ENCODE measurements at places on chromosomes 7 and 10. TPM values are rescaled to one million over a fixed set of nuclear protein-coding genes. Genes with fewer than 3 reads are reported as not detected.
A peak's percentile ranks its signal among the peaks of the same experiment; 100 is the strongest.

DNA sequence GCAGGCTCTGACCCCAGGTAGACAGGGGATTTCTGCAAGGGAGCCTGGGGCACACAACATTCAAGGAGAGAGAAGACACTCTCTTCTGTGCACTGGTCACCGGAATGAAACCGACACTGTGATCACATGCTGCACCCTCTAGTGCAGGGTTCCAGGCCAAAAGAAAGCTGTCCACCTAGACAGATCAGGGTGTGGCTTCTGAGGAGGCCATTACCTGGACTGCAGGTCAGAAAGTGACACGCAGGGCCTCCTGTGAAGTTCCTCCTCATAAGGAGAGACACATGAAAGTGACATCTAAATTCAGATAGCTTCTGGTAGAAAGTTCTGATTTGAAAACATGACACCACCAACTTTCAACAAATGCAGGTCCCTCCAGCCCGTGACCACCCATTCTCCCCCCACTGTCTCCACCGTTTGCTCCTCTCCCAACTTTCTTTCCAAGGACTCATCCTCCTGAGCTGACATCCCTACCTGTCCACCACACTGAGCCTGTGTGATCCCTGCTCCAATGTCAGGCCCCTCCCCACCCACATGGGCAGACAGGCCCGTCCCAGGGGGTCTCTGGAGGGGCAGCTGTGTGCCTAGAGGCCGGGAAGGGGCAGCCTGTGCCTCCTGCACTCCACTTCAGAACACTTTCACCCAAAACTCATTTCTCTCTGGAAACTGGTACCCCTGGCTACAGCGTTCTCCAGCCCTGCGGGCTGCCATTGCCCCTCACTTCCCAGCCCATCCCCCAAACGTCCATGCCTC, 198.0 kb downstream of the TNS3 start:
- no peak overlapping the region for H3K27ac ChIP-seq
- no peaks in the 10 kb centered on the region for H3K27me3 ChIP-seq
- no peak for DNase-seq
- peaks cover 15% of the 10 kb centered on the region for H3K4me1 ChIP-seq

- H3K27ac ChIP-seq = no peak overlapping the region
- no peak overlapping the region for H3K4me3 ChIP-seq
- DNase-seq = no peak
Measured at GRCh38 chr7:78175330-78176100, 376.9 kb downstream of the PHTF2 start.

GRCh38 chr7:14398526-14398925, 409.1 kb upstream of the ETV1 start:
- H3K27me3 ChIP-seq = no peaks in the 10 kb centered on the region
- DNase-seq = no peak

The NAT16 gene
- not detected for total RNA-seq

- no peaks in the 10 kb centered on the region for H3K36me3 ChIP-seq
- H3K4me1 ChIP-seq = peaks cover 18% of the 10 kb centered on the region
- DNase-seq = no peak
- H3K4me3 ChIP-seq = peak overlapping the region; percentile 86
Measured at GRCh38 chr10:97684866-97685394, 2.1 kb downstream of the AVPI1 start.

GRCh38 chr10:96646751-96647166, 59.9 kb upstream of the TM9SF3 start:
- no peaks in the 10 kb centered on the region for H3K36me3 ChIP-seq
- H3K4me1 ChIP-seq = no peaks in the 10 kb centered on the region
- no peak overlapping the region for H3K4me3 ChIP-seq
- H3K27ac ChIP-seq = no peak overlapping the region

- no peak for DNase-seq
- no peaks in the 10 kb centered on the region for H3K36me3 ChIP-seq
- no peaks in the 10 kb centered on the region for H3K4me1 ChIP-seq
- H3K27ac ChIP-seq = no peak overlapping the region
- H3K27me3 ChIP-seq = no peaks in the 10 kb centered on the region
- no peak overlapping the region for H3K4me3 ChIP-seq
Measured at GRCh38 chr7:44811093-44811492, 14.6 kb downstream of the PPIA start.

DNA sequence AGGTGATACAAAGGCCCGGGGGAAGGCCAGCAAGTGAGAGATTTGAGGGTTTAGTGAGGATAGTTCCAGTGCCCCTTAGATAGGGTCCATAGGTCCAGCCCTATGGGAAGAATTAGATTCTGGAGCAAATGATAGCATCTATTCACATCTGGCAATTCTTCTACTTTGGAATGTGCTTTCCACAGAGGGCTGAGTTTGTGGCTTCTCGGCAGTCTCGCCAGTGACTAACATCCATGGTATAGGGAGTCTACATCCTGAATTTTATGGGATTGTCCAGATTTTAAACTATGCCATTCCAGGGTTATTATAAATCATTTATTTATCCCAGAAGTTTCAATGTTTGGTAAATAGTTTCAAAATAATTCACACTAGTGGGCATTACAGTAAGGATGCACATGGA, 207.3 kb upstream of the ADO start:
- H3K36me3 ChIP-seq = no peaks in the 10 kb centered on the region
- no peaks in the 10 kb centered on the region for H3K4me1 ChIP-seq
- no peak overlapping the region for H3K27ac ChIP-seq
- no peaks in the 10 kb centered on the region for H3K27me3 ChIP-seq
- H3K4me3 ChIP-seq = no peak overlapping the region

DNA sequence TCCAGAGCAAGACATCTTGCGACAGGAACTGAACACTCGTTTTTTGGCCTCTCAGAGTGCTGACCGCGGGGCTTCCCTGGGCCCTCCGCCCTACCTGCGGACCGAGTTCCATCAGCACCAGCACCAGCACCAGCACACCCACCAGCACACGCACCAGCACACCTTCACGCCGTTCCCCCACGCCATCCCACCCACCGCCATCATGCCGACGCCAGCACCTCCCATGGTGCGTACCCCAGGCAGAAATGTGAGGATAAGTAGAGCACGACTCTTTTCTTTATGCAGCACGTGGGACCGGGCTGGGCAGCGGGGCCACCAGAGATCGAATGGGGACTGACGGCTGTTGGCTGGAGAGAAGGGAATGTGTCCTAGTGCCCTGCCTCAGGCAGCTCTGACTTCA, 365.8 kb upstream of the GALNT17 start:
- no peak for DNase-seq
- peaks cover 3% of the 10 kb centered on the region for H3K4me1 ChIP-seq
- no peak overlapping the region for H3K27ac ChIP-seq
- no peaks in the 10 kb centered on the region for H3K27me3 ChIP-seq

GRCh38 chr7:94239661-94240234, 154.9 kb upstream of the COL1A2 start:
- no peaks in the 10 kb centered on the region for H3K27me3 ChIP-seq
- no peak for DNase-seq
- no peak overlapping the region for H3K4me3 ChIP-seq
- H3K27ac ChIP-seq = no peak overlapping the region
- H3K36me3 ChIP-seq = no peaks in the 10 kb centered on the region

The SLC18A3 gene
- total RNA-seq = not detected

The GJD4 gene
- not detected for total RNA-seq

DNA sequence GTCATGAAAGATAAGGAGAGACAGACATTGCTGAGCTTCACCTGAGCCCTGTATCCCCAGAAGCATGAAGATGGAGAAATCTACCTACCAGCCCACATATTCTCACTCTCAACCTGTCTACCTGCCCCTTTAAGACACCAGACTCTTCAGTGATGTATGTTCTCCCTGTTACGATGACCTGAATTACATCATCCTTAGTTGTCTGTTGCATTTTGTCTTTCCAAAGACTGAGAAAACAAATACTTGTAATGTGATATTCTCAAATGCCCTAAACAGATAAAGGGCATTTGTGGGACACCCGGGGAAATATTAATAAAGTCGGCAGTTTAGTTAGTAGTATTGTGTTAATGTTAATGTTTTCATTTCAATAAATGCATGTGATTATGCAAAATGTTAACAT, 305.8 kb upstream of the IGFBP3 start:
- no peaks in the 10 kb centered on the region for H3K27me3 ChIP-seq
- no peaks in the 10 kb centered on the region for H3K36me3 ChIP-seq
- H3K4me1 ChIP-seq = no peaks in the 10 kb centered on the region
- no peak for DNase-seq
- no peak overlapping the region for H3K27ac ChIP-seq

- H3K4me3 ChIP-seq = no peak overlapping the region
- no peak overlapping the region for H3K27ac ChIP-seq
- no peak for DNase-seq
- no peaks in the 10 kb centered on the region for H3K4me1 ChIP-seq
- no peaks in the 10 kb centered on the region for H3K36me3 ChIP-seq
Measured at GRCh38 chr7:153524070-153524601, 528.1 kb upstream of the DPP6 start.

DNA sequence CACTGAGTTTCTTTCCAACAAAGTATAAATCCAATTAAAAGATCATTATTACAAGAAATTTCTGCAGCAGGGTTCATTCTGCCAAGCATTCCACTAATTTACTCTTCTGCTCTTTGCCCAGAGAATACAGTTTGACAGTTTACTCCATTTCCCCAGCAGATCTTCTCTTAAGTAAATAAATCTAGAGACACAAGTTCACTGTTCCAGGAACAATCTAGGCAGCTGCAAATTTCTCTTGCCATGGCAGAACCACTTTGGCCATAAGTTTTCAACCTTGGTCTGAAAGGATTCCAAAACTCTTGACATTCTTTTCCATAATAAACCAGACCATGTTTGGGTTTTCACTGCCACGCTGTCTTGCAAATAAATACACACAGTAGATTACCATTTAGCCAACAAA, 11.5 kb downstream of the RGS10 start:
- no peaks in the 10 kb centered on the region for H3K36me3 ChIP-seq
- DNase-seq = no peak
- H3K4me1 ChIP-seq = peaks cover 5% of the 10 kb centered on the region
- H3K4me3 ChIP-seq = no peak overlapping the region
- H3K27ac ChIP-seq = no peak overlapping the region

DNA sequence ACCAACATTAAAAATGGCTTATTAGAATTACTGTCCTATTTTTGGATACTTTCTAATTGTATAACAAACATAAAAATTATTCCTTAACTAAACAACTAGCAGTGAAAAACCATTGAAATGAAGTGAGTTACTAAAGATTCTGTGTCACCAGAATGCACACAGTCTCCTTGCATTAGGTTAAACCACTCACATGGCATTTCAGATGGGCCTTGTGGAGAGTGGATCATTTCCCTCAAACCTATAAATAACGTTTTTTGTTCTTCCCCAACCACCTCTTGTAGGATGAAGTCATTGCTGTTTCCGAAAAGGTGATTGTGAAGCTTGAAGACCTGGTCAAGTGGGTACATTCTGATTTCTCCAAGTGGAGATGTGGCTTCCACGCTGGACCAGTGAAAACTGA, 38.4 kb downstream of the ARID5B start:
- no peak overlapping the region for H3K4me3 ChIP-seq
- peak overlapping the region; percentile 11 for H3K27ac ChIP-seq
- H3K27me3 ChIP-seq = no peaks in the 10 kb centered on the region
- no peak for DNase-seq

- no peak overlapping the region for H3K4me3 ChIP-seq
- H3K36me3 ChIP-seq = no peaks in the 10 kb centered on the region
- no peak overlapping the region for H3K27ac ChIP-seq
- DNase-seq = no peak
- no peaks in the 10 kb centered on the region for H3K4me1 ChIP-seq
Measured at GRCh38 chr7:48390388-48391327, 219.4 kb downstream of the ABCA13 start.

- no peaks in the 10 kb centered on the region for H3K4me1 ChIP-seq
- no peaks in the 10 kb centered on the region for H3K36me3 ChIP-seq
- peak; percentile 71 for DNase-seq
- H3K27ac ChIP-seq = no peak overlapping the region
- H3K4me3 ChIP-seq = no peak overlapping the region
- H3K27me3 ChIP-seq = no peaks in the 10 kb centered on the region
Measured at GRCh38 chr10:91551856-91552255, 81.0 kb downstream of the PPP1R3C start.

- H3K4me1 ChIP-seq = peaks cover 8% of the 10 kb centered on the region
- no peaks in the 10 kb centered on the region for H3K36me3 ChIP-seq
- H3K4me3 ChIP-seq = no peak overlapping the region
- no peak overlapping the region for H3K27ac ChIP-seq
Measured at GRCh38 chr10:70364772-70365091, 17.7 kb downstream of the LRRC20 start.

The UCN3 gene
- not detected for total RNA-seq

DNA sequence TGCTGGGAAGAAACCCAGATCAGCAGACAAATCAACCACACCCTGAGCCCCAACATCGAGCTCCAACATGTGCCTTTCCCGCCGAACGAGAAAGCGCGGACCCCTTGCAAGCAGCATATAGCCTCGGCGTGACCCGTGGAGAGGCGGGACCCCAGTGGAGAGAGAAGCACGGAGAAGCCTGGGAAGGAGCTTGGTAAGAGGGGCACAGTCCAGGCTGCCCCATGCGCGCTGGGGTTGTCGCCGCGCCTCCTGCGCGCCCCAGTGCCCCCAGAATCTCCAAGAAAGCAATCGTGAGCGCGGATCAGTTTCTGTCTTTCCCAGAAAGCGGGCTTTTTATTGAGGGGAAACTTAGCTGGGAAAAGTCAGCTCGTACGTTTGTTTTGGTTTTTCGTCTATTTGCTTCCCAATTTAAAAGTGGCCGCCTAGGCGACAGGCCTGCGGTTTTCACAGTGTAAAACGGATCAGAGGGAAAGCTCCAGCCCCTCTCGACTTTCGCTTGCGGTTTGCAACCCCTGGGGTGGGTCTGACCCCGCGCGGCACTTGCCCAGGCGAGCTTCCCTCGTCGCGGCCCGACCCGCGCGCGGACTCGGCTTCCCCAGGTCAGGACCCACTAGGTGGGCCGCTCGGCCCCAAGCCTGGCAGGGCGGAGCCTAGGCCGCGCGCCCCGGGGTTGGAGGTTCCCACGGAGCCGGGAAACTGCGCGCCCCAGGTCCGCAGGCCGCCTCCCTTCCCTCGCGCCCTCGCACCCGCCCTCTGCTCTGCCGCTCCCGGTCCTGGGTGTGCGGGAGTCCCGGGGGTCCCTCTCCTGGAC, 31.1 kb downstream of the SKIDA1 start:
- DNase-seq = peak; percentile 66
- peak overlapping the region; percentile 76 for H3K27ac ChIP-seq
- H3K4me1 ChIP-seq = no peaks in the 10 kb centered on the region
- no peaks in the 10 kb centered on the region for H3K27me3 ChIP-seq
- H3K4me3 ChIP-seq = peak overlapping the region; percentile 66

The DNAH11 gene
- total RNA-seq = 2.3 TPM

The RASSF4 gene
- 5.9 TPM for total RNA-seq

DNA sequence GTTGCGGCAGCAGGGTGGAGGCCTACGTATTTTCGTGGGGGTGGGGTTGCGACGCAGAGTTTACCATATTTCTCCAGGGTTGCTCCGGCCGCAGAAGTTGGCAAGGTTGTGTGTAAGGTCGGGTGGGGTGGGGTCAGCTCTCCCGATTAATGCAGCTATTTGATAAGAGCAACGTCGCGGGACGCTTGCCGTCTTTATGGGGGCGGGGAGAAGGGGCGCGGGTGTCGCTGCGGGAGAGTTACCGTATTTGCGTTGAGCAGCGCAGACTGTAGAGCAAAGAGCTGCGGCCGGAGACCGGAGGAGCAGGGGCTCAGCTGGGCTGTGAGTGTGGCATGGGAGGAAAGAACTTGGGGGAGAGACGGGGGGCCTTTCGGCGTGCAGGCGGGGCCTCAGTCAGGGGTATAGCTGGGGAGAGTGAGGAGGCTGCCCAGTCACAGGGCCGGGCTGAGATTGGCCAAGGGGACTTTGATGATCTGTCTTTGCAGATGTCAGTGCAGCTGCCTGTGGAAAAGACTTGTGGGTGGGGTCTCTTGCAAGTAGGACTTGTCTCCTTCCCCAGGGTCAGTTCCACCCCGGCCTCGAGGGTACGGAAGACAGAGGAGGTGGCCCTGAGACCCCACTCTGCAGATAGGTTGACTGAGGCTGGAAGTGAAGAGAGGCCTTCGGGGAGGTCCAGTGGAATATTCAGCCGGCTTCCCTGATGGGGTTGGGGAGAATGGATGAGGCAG, 26.6 kb downstream of the ZNF775 start:
- no peaks in the 10 kb centered on the region for H3K27me3 ChIP-seq
- peak overlapping the region; percentile 62 for H3K4me3 ChIP-seq
- H3K4me1 ChIP-seq = peaks cover 11% of the 10 kb centered on the region
- DNase-seq = no peak

The TAC1 gene
- not detected for total RNA-seq
